ENCODE measurements at places on chromosomes 1 and 21.

GRCh38 chr1:110056776-110057175 is 13.7 kb downstream of the ALX3 start:
- no peak for DNase-seq

DNA sequence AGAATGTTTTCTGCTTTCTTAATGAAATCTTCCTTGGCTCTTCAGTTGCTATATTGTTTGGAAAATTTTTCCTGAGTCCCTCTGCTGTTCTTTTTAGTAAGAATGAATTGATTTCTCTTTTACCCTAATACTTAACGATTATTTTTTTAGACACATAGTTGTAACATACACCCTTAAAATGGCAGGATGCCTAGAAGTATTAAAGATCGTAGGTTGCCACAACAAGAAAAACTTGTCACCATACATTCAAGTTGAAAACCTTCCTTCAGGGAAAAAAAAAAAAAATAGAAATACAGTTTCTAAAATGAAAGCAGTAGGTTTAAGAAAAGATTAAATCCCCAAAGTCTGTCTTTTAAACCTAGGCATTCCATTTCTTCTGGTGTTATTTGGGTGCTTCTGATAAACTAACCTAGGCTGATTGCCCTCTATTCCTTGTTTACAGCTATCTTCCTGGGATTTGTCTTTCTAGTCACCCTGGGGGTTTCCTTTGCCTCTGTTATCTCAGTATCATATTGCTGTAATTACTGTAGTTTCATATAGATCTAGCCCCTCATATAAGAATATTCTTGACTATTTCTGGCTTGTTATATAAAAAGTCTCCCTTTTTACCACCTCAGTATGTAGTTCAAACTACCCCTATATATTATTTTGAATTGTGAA is 16.8 kb downstream of the SUCO start:
- no peak for DNase-seq

DNA sequence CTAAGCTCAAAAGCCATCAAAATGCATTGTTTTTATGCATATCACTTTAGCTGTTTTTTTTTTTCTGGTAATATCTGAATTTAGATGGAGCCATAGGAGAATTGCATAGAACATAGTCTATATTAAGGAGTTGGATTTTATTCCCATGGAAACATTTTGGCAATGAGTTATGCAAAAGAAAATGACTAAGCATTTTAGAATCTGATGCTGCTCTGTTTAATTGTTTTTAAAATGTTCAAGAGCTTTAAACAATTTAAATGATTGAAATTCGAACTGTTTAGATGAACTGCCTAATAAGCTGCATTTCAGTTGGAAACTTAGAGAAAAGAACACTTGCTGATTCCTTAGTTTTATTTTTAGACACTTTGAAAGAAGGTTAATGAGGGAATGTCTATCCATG is 1531.5 kb upstream of the B3GALT2 start:
- DNase-seq, result no peak

GRCh38 chr1:167429612-167430011 is 88.7 kb downstream of the CD247 start:
- no peak for DNase-seq

- no peak for DNase-seq
These were observed 108.4 kb downstream of the HHAT start for GRCh38 chr1:210437111-210437510.

GRCh38 chr1:201917362-201918033 is 28.8 kb downstream of the SHISA4 start:
- DNase-seq, result no peak

- no peak for DNase-seq
These were observed 128.0 kb downstream of the SETD4 start for GRCh38 chr21:35932232-35932911.

DNA sequence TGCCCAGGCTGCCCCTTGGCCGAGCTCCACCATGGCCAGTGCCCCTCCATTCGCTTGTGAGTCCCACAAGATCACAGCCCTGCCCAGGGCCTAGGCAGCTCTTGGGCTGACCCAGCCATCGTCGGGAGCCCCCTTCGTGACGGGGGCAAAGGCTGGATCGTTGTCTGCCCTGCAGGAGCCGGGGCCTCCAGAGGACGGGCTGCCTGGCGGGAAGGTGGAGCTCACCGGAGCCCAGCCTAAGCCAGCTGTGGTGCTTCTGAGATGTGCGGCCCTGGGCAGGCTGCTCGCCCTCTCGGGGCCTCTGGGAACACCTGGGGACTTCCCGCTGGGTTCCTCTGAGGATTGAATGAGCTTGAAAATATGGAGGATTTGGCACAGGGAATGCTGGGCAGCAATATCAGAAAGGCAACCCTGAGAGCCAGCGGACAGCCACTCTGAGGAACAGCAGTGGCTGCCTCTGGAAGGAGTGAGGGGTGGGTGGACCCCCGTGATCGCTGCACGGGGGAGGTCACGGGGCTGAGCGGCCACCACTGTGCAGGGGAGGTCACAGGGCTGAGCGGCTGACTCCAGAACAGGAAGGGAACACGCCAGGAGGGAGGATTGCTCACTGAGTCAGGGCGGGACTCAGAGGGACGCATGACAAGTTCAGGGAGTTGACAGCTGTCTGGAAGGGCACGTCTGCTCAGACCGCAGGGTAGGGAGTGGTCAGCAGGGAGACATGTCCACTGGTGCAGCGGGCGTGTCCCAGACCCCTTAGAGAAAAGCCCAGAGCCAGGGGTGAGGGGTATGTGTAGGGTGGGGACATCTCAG is 19.3 kb downstream of the TP73 start:
- DNase-seq, result no peak

DNA sequence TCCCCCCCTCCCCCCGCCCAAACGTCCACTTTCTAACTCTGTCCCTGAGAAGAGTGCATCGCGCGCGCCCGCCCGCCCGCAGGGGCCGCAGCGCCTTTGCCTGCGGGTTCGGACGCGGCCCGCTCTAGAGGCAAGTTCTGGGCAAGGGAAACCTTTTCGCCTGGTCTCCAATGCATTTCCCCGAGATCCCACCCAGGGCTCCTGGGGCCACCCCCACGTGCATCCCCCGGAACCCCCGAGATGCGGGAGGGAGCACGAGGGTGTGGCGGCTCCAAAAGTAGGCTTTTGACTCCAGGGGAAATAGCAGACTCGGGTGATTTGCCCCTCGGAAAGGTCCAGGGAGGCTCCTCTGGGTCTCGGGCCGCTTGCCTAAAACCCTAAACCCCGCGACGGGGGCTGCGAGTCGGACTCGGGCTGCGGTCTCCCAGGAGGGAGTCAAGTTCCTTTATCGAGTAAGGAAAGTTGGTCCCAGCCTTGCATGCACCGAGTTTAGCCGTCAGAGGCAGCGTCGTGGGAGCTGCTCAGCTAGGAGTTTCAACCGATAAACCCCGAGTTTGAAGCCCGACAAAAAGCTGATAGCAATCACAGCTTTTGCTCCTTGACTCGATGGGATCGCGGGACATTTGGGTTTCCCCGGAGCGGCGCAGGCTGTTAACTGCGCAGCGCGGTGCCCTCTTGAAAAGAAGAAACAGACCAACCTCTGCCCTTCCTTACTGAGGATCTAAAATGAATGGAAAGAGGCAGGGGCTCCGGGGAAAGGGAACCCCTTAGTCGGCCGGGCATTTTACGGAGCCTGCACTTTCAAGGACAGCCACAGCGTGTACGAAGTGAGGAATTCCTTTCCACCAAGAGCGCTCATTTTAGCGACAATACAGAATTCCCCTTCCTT is 158.1 kb downstream of the RUNX1 start:
- DNase-seq, result no peak

DNA sequence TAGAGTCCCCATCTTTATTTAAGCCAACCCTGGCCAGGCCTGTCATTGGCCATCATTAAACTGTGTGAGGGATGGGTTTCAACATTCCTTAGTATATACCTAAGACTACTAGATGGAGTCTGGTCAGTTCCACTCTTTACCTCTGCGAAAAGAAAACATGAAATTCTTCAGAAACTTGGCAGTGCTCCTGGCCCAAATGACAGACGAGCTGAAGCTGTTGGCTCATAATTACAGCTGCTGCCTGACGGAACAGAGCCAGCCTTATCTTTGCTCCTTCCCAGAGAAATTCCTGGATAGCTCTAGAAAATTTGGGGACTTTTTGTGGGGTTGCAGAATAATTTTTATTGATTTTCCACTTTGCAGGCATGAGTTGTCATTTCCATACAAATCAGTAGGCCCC is 30.4 kb downstream of the NPHS2 start:
- DNase-seq, result no peak

DNA sequence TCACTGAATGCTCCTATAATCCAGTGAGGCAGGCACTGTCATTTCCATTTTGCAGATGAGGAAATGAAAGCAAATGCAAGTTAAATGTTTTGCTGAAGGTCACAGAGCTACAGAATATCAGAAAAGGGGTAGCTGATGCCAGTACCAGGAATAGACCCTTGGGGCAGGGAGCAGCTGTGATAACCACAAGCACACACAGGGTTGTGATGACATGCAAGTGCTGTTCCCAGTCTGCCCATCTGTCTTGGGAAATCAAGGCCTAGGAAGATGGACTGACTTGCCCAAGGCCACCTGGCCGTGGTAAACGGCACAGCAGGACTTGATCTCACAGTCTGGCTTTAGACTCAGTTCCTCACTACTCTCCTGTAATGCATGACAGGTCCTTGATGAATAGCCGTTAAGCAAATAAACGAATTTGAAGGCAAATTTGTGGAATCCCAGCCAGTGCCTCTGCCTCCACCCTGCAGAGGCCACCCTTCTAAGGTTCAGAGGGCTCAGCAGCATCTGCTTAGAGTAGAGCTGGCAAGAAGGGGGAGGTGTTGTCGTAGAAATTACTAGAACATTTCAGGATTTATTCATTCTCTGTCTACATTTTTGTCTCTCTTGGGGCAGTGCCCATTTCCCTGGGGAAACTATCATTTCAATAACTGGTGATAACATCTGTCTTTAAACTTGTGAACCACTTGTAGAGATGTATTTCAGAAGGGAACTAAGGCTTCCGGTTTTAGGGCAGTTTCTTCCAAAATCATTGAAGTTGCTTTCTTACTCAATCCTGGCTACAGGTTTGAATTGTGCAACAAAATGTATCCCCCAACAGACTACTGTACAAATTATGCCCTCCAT is 53.2 kb upstream of the MRPS6 start:
- DNase-seq, result no peak

- no peak for DNase-seq
These were observed 87.0 kb downstream of the NCAM2 start for GRCh38 chr21:21085206-21085605.

GRCh38 chr1:2455757-2456156 is 20.3 kb upstream of the PLCH2 start:
- no peak for DNase-seq

GRCh38 chr1:6054596-6054995 is 8.9 kb downstream of the KCNAB2 start:
- DNase-seq, result no peak

- DNase-seq, result no peak
These were observed 23.7 kb downstream of the PSMG1 start for GRCh38 chr21:39159342-39160063.

DNA sequence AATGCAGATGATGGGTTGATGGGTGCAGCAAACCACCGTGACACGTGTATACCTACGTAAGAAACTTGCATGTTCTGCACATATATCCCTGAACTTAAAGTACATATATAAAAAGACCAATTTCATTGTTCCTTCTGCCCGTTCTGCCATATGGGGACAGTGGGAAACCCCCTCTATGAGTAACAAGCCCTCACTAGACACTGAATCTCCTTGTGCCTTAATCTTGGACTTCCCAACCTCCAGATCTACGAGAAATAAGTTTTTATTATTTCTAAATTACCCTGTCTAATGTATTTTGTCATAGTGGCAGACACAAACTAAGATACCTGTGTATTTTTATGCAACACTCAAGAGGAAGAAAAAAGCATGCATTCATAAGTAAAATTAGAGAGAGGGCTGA is 10.0 kb downstream of the GBP7 start:
- DNase-seq, result no peak

DNA sequence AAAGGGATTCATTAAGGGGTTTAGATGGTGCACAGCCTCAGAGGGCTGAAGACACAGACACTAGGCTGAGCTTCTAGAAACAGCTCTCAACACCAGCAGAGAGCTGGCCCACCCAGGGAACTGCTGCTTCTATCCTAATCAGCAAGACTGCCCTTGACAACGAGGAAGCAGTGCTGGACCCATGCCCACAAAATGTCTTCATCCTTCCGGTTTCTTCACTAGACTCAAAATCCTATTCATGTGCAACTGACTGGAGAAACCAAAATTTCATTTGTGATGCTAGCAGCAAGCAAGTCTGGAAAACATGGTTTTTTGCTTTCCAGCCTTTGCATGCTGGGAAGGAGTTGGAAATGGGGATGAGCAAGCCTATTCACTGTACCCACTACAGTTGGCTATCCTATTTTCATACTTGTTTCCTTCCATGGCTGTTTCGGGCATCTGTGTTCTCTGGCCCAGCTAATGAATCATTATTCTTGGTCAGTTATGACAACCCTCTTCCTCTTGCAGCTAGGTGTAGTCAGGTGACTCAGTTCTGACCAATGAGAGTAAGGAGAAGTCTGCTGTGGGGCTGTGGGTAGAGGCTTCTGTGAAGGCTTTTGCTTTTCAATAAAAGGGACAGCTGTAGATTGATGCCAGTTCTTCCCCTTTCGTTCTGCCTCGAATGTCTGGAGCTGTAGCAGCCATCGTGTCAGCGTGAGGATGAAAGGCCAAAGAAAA is 14.6 kb upstream of the TMEM61 start:
- no peak for DNase-seq

- DNase-seq, result no peak
These were observed 26.9 kb downstream of the KRTAP19-8 start for GRCh38 chr21:31011412-31011811.

- DNase-seq, result no peak
These were observed 204.5 kb downstream of the BRINP3 start for GRCh38 chr1:190273161-190273560.

DNA sequence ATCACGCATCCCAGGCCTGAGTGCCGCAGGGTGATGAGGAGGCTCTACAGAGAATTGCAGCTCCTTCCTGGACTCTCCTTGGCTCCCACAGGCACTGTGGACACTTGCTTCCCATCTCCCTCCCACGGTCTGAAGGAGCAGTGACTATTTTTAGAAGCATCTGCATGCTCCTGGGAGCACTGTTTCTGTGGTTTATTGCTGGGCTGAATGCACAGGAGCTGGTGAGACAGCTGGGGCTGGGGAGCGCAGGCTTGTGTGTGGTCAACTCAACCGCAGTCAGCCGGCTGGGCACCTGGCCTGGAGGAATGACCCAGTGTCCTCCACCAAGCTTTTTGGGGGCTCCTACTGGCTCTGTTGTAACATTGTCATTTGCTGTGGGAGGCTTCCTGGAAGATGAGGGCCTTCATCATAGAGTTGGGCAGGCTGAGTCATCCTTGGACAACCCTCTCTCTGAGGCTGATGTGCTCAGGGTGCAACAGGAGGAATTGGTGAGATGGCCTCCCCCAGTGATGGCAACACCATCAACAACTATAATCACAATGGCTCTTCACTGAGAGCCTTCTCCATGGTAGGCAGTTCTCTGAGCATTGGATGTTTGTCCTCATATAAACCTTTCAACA is 1.7 kb downstream of the NFASC start:
- no peak for DNase-seq

GRCh38 chr1:214492401-214493075 is 58.9 kb downstream of the PTPN14 start:
- DNase-seq, result no peak

DNA sequence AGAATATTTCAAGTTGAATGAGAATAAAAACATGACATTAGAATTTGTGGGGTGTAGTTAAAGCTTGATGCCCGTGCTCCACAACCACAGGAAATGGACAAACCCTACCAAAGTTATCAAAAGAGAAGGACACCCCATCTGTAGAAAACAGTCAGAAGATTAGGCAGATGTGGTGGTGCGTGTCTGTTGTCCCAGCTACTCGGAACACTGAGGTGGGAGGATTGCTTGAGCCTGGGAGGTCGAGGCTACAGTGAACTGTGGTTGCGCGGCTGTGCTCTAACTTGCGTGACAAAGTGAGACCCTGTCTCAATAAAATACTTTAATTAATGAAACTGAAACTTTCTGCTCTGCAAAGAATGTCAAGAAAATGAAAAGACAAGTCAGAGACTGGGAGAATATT is 1.5 kb upstream of the SPATC1L start:
- no peak for DNase-seq

Data from stimulated activated CD4-positive, alpha-beta T cell treated with anti-CD3 and anti-CD28 coated beads, Interleukin-2, amount 100 ng/mL, for 48 hours (primary cell).